ENCODE measurements at places on chromosomes 2 and 18. TPM values are rescaled to one million over a fixed set of nuclear protein-coding genes. Genes with fewer than 3 reads are reported as not detected.

DNA sequence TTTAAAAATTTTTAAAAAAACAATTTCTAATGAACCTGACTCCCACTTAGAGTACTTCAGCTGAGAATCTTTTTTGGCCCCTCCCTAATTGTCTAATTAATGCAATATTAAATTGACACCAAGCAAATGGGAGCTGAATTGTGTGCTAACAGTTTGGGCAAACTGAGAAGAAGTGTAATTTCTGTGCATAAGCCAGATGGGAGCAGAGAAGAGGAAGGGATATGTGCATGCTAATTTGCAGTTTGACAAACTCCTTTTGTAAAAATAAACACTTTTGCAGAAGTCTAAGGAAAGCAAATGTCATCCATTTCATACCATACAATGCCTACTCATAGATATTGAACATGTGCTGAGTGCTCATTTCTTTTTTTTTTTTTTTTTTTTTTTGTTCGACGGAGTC lies 332.0 kb downstream of the CYRIA start:
- no peak overlapping the region for H3K4me3 ChIP-seq
- no peak overlapping the region for H3K27ac ChIP-seq
- DNase-seq = no peak
- H3K27me3 ChIP-seq = no peaks in the 10 kb centered on the region
- H3K36me3 ChIP-seq = no peaks in the 10 kb centered on the region

- no peak overlapping the region for H3K4me3 ChIP-seq
- peaks cover 77% of the 10 kb centered on the region for H3K36me3 ChIP-seq
- H3K4me1 ChIP-seq = no peaks in the 10 kb centered on the region
- no peaks in the 10 kb centered on the region for H3K27me3 ChIP-seq
- DNase-seq = no peak
Observed at GRCh38 chr2:8754106-8754776, 72.4 kb downstream of the ID2 start.

GRCh38 chr2:63755965-63756364 lies 85.7 kb upstream of the UGP2 start:
- H3K27ac ChIP-seq = no peak overlapping the region
- DNase-seq = no peak
- H3K4me3 ChIP-seq = no peak overlapping the region
- no peaks in the 10 kb centered on the region for H3K36me3 ChIP-seq
- H3K27me3 ChIP-seq = no peaks in the 10 kb centered on the region
- H3K4me1 ChIP-seq = no peaks in the 10 kb centered on the region

DNA sequence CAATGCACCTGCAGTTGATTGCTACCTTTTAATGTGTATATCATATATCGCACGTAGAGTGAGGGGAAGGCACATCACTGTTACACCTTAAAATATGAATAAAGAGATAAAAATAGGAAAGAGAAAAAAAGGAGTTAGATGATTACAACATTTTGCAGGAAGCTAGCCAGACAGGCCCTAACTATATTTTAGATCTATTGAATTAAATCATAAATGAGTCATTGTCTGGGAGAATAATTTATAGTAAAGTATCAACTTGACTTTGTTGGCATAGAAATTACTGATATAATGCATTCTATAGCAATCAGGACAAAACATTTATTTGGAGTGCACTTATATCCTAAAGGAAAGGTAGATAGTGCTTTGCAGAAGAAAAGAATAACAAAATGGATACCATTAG lies 384.9 kb upstream of the NXPH2 start:
- H3K36me3 ChIP-seq = no peaks in the 10 kb centered on the region
- no peaks in the 10 kb centered on the region for H3K27me3 ChIP-seq
- no peak overlapping the region for H3K27ac ChIP-seq
- H3K4me3 ChIP-seq = no peak overlapping the region
- no peak for DNase-seq
- no peaks in the 10 kb centered on the region for H3K4me1 ChIP-seq

GRCh38 chr2:177882501-177882900 lies 190.1 kb downstream of the PDE11A start:
- no peaks in the 10 kb centered on the region for H3K36me3 ChIP-seq
- H3K4me3 ChIP-seq = no peak overlapping the region
- no peak for DNase-seq
- H3K27me3 ChIP-seq = no peaks in the 10 kb centered on the region
- H3K4me1 ChIP-seq = no peaks in the 10 kb centered on the region

DNA sequence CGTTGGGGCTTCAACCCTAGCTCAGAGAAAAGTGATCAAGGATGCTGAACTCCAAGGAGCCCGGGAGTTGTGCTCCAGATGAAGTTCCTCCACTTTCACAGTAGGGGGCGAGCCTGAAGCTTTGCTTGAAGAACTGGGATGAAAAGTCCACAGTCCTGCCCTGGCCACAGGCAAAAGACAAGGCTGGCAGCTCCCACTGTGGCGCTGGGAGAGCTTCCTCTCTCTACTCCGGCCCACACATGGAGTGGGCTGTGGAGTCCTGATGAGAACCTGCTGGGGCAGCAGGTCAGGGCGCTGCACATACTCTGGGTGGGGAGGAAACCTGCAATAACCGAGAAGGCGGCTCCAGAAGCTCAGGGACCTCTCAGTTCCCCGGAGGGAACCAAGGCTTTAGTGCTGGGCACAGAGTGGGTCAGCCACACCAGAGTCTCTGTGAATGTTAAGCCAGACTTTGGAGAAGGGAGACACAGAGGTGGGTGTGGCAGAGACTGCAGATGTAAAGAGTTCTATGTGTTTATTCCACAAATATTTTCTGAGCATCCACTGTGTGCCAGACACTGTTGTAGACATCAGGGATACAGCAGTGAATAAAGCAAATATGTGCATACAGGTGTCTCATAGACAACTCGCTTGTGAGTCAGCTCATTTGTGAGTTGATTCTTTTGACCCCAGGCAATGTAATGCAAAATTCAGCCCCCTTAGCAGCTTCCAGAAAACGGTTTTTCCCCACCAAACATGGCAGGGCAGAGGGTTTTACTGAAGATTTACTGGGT lies 48.0 kb upstream of the MRPL33 start:
- no peak overlapping the region for H3K27ac ChIP-seq
- H3K27me3 ChIP-seq = no peaks in the 10 kb centered on the region

DNA sequence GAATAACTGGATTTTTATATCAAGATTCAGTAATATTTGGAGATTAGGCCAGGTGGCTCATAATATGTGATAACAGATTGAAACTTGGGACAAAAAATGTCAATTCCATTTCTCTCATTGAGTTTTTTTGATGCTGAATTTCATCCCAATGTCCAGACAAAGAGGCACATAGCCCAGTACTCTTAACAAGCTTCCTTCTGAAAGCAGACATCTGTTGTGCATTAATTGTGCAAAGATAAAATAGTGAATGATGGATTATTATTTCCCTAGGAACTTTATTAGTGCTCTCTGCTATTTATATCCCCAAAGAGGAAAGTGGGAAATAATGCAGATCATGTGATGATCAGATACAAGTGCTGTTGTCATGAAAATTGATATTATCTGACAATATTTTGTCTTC lies 234.1 kb downstream of the CCDC102B start:
- no peak overlapping the region for H3K27ac ChIP-seq
- H3K27me3 ChIP-seq = no peaks in the 10 kb centered on the region
- H3K4me1 ChIP-seq = no peaks in the 10 kb centered on the region
- H3K36me3 ChIP-seq = no peaks in the 10 kb centered on the region
- H3K4me3 ChIP-seq = no peak overlapping the region

GRCh38 chr2:52311862-52312261 lies 1279.9 kb upstream of the NRXN1 start:
- DNase-seq = no peak
- no peak overlapping the region for H3K27ac ChIP-seq
- no peaks in the 10 kb centered on the region for H3K36me3 ChIP-seq
- H3K27me3 ChIP-seq = no peaks in the 10 kb centered on the region

DNA sequence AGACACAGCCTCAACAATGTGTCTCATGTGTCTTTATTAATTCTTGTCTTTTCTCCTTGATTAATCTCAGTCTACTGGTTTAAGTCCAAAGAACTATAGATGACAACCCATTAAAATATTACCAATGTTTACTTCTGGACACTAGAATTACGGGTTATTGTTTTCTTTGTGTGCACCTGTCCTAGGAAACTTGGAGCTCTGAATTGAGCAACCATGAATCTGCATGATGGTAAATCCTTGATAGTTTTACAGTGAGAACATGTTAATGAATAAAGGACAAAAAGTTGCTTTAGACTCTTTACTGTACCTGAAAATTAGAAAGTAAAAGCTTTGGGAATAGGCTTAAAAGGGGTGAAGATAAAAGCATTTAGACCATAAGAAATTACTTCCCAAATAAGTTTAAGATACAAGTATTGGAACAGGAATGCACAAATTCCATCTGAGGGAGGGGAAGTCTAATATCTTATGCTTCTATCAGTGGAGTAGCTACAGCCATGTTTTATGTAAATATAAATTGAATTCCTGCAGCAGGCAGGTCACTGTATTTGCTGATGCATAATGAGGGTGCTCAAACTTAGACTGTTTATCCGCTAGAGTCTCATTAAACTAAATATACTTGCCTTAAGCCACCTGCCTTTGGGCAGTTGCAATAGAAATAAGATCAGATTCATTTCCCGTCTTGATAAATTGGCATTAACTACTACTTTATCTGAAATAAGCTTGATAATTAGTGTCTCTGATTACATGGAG lies 603.7 kb upstream of the GCFC2 start:
- H3K36me3 ChIP-seq = no peaks in the 10 kb centered on the region
- no peak overlapping the region for H3K4me3 ChIP-seq
- DNase-seq = no peak
- no peaks in the 10 kb centered on the region for H3K27me3 ChIP-seq

- no peak overlapping the region for H3K4me3 ChIP-seq
- no peak for DNase-seq
- H3K4me1 ChIP-seq = no peaks in the 10 kb centered on the region
- H3K27me3 ChIP-seq = no peaks in the 10 kb centered on the region
Observed at GRCh38 chr2:44715671-44716081, 225.8 kb upstream of the SIX3 start.

- no peak overlapping the region for H3K27ac ChIP-seq
- H3K36me3 ChIP-seq = no peaks in the 10 kb centered on the region
- no peak overlapping the region for H3K4me3 ChIP-seq
- H3K4me1 ChIP-seq = no peaks in the 10 kb centered on the region
- H3K27me3 ChIP-seq = no peaks in the 10 kb centered on the region
Observed at GRCh38 chr18:59674186-59674902, 22.9 kb downstream of the CCBE1 start.

GRCh38 chr2:233234264-233234663 lies 17.2 kb upstream of the ATG16L1 start:
- DNase-seq = no peak
- no peaks in the 10 kb centered on the region for H3K27me3 ChIP-seq
- peaks cover 29% of the 10 kb centered on the region for H3K4me1 ChIP-seq
- no peaks in the 10 kb centered on the region for H3K36me3 ChIP-seq

DNA sequence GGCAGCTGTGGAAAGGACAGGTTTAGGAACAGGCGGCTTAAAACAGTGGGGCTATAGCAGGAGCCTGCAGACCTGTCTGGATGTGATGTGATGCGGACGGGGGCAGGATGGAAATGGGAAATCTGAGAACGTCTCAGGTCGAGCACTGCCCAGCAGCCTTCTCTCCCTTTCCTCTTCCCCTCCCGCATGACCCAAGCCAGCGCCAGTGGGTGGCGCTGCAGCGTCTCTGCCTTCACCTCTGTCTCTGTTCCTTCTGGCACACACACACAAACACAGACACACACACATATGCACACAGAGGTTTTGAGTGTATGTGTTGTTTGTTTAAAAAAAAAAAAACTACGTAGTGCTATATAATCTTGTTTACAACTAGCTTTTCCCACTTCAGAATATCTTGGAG lies 82.0 kb upstream of the SLC66A3 start:
- no peaks in the 10 kb centered on the region for H3K27me3 ChIP-seq
- DNase-seq = no peak
- no peaks in the 10 kb centered on the region for H3K36me3 ChIP-seq
- H3K4me1 ChIP-seq = peaks cover 4% of the 10 kb centered on the region
- no peak overlapping the region for H3K4me3 ChIP-seq

DNA sequence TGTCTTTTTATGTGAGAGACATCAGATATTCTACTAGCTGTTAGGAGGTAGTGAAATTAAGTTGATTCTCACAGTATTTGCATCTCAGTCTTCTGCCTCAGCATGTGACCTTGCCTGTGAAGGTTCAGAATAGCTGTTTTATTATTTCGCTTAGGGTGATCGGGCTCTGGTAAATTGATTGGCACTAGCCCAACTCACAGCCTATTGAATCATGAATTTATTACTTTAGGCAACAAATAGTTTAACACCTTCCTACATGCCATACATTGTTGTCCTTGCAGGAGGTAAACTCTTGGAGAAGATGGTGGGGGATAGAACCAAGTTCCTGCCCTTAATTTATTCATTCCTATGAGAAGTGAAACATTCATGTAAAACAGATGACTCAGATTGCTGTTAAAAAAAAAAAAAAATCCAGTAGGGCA lies 101.9 kb downstream of the GPD2 start:
- DNase-seq = no peak
- no peaks in the 10 kb centered on the region for H3K4me1 ChIP-seq
- H3K27ac ChIP-seq = no peak overlapping the region

DNA sequence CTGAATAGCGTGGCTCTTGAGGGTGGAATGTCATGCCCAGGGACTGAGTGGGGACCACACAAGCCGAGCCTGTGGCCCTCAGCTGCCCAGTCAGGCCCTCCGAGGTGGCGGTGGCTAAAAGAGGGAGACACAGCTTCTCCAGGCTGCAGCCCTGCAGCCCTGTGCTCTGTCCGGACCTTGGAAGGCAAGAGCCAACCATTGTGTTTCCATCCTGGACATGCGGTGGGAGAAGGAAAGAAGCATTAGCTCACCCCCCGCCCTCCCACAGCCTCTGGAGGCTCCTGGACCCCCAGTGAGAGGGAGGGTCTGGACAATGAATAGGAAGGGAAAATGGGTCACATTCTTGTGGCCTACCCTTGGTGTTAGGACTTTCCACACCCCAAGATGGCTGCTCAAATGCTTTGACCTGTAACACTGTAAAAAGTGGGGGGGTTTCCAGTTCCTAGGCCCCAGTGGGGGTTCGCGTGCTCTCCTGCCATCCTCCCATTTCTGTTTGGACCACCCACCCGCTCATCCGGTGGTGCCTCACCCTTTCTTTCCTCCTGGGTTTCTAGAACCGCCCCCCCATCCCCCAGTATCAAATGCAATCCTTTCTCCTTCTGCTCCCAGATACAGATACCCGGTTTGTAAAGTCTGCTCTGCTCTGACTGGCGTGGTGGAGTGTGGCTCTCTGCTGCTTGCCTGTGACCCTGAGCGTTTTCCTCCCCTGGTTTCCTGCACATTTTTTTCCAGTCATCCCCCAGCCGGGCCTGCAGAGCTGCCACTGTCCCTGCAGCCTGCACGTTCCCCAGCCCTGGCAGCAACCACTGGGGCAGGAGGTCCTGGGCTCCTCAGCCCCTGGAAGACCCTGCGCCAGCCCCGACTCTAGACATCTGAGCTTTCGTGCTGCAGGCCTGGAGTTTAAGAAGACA lies 36.3 kb upstream of the SMAD7 start:
- H3K27ac ChIP-seq = no peak overlapping the region
- peaks cover 38% of the 10 kb centered on the region for H3K4me1 ChIP-seq
- H3K36me3 ChIP-seq = no peaks in the 10 kb centered on the region
- no peak overlapping the region for H3K4me3 ChIP-seq

Gene GPR45
- polyA plus RNA-seq = not detected

Gene HOXD10
- polyA plus RNA-seq = not detected

Gene MGAT5
- polyA plus RNA-seq = 1.9 TPM

Gene TMEM247
- not detected for polyA plus RNA-seq

Gene MEP1B
- not detected for polyA plus RNA-seq

Gene CAPG
- polyA plus RNA-seq = 847 TPM

Gene TUBA3E
- polyA plus RNA-seq = not detected
